Epithelial cell of esophagus (primary cell): ENCODE measurements at places on chromosomes 4 and X.
A peak's percentile ranks its signal among the peaks of the same experiment; 100 is the strongest.

DNA sequence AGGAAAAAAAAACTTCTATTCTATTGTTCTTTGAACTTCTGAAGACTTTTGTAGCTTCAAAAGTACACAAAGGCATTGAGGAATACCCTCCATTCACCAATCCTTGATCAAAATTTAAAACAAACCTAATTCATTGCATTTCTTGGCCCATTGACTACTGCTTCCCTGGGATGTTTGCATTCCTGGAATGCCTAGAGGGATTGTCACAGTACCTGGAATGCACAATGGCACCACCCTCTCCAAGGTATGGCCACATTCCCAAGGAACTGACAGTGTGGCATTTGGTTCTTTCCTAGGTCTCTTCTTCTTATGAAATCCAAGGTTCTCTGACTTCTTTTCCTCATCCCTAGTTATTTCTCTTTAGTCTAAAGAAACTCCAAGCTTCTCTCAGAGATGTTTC lies 600.7 kb downstream of the CCSER1 start:
- peak; percentile 79 for DNase-seq

GRCh38 chr4:157304769-157305168 lies 84.2 kb downstream of the GRIA2 start:
- DNase-seq = no peak

GRCh38 chr4:145170223-145170622 lies 10.2 kb downstream of the OTUD4 start:
- DNase-seq = no peak

DNA sequence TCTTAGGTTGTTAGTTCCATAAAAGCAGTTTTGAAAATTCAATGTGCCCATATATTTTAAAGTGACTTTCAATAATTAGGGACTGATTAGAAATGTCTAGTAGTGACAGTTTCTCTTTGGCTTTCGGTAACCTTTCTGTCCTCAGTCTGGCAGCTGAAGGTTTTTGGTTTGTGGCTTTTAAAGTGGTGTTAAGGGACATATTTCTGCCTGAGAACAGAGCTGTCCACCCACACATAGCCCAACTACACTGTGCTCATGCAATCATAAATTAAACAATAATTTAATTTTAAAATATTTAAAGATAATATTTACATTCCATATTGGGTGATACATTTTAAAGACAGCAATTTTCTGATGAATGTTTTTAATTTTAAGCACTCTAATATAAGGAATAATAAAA lies 335.0 kb upstream of the TENM3 start:
- no peak for DNase-seq

- no peak for DNase-seq
Measured at GRCh38 chrX:43556207-43556606, 99.9 kb upstream of the MAOA start.

DNA sequence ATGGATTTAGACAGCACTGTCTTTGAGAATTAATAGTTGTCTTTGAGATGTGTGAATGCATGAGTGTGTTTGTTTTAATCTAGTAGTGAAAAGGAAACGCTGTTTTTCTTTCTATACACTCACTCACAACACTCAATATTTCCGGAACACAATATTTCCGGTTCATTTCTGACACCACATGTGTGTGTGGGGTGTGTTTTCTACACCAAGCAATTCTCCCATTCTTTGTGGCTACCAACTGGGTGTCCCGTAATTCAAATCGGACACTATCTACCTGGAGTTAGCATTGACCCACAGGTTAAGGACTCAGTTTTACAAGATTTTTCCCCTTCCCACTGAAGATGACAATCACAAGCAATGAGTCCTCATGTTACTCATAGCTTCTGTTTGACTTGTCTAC lies 113.9 kb downstream of the SNCA start:
- DNase-seq = peak; percentile 2

- DNase-seq = no peak
Measured at GRCh38 chr4:36590343-36590742, 308.9 kb downstream of the DTHD1 start.

DNA sequence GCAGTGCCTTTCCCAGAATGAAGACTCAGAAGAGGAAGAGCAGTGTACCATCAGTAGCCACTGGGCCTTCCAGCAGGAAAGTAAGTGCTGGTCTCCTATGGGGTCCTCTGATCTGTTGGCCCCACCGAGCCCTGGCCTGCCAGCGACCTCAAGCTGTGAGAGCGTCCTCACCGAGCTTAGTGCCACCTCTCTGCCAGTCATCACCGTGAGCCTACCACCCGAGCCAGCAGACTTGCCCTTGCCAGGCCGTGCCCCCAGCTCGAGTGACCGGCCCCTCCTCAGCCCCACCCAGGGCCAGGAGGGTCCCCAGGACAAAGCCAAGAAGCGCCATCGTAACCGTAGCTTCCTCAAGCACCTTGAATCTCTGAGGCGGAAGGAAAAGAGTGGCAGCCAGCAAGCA lies 69.7 kb downstream of the STARD8 start:
- no peak for DNase-seq

- peak; percentile 22 for DNase-seq
Measured at GRCh38 chrX:100447655-100448397, 37.8 kb upstream of the PCDH19 start.
